ENCODE measurements at places on chromosomes 7 and 10.

DNA sequence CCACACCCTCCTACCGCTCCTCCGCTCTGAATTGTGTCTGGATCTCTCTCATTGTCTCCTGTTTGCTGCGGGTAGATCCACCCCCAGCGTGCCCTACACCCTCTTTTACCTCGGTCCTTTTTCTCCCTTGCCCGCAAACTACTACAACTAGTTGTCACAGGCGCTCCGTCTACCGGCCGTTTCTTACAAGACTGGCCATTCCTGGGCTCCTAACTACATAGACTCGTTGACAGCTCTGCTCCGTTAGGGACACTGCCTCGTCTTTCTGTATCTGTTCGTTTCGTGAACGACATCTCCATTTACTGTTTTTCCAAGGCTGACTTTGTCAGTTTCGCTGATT, 786 bp downstream of the TAF3 start:
- peak; percentile 25 for DNase-seq

- DNase-seq = no peak
Measured at GRCh38 chr7:138472292-138473079, 12.4 kb downstream of the TRIM24 start.

GRCh38 chr10:624605-625332, 64.7 kb downstream of the DIP2C start:
- no peak for DNase-seq

DNA sequence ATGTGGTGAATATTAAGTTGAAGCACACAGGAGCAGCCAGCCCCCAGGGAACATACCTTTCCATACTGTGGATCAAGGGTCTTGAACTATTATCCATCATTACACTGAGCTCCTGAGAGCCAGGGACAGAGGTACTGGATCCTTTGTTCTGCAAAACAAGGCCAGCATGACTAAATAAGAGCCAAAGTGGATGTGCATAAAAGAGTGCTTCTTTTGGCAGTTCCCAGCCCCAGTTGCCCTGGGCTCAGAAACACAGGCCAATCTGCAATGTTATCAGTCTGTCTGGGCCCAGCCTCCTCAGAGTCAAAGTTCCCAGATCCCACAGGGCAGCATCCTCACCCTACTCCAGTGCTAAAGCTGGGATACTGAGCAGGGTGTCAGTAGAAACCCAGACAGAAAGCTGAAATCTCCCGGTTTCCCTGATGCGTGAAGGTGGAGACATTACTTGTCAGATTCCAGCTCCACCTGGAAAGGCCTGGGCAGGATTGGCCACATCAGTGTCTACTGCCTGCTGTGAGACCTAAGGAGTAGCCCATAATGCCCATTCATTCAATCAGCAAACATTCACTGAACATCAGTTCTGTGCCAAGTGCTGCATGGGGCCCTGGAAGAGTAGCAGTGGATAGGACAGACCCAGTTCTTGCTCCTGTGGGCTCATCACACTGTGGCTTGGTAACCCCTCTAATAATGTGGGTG, 342.7 kb downstream of the CXCL12 start:
- DNase-seq = no peak

DNA sequence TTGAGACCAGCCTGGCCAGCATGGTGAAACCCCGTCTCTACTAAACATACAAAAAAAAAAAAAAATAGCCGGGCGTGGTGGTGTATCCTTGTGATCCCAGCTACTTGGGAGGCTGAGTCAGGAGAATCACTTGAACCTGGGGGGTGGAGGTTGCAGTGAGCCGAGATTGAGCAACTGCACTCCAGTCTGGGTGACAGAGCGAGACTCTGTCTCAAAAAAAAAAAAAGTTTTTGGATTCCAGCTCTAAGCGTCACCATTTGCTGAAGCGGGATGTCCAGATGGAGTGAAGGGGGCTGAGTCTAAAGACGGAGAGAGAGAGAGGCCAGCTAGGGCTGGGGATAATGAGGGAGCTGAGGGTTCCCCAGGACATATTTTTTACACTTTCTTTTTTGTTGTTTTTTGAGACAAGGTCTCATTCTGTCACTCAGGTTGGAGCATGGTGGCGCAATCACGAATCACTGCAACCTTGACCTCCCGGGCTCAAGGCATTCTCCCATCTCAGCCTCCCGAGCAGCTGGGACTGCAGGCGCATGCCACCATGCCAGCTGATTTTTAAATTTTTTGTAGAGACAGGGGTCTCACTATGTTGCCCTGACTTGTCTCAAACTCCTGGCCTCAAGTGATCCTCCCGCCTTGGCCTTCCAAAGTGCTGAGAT, 9.4 kb upstream of the HK1 start:
- DNase-seq = no peak

Data from omental fat pad (tissue), 4 donors.